ENCODE measurements at places on chromosomes 11 and 22.
A peak's percentile ranks its signal among the peaks of the same experiment; 100 is the strongest.

DNA sequence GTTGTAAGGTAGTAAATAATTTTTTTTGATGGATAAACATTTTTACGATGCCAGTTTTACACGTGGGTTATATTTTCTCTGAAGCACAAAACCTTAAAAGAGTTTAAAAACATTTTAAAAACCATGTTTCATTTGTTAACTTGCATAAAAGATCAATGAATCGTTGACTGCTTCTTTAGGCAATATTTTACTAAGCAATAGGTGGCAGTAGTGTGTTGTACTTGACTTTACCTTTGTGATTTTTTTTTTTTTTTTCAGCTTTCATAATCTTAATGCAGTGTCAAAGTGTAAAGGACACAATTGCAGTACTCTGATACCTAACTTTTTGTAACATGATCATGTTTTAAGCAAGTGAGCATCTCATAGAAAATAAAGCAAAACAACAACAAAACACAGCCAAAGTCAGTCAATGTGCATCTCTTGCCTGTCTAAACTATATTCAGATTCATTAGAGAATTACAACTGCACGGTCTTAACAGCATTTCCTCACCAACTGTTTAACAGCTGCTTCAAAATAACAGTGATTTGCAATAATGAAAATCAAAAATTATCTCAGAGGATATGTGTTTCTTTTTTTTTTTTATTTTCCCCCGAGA lies 27.7 kb downstream of the DNAJC24 start:
- DNase-seq, result peak; percentile 24

DNA sequence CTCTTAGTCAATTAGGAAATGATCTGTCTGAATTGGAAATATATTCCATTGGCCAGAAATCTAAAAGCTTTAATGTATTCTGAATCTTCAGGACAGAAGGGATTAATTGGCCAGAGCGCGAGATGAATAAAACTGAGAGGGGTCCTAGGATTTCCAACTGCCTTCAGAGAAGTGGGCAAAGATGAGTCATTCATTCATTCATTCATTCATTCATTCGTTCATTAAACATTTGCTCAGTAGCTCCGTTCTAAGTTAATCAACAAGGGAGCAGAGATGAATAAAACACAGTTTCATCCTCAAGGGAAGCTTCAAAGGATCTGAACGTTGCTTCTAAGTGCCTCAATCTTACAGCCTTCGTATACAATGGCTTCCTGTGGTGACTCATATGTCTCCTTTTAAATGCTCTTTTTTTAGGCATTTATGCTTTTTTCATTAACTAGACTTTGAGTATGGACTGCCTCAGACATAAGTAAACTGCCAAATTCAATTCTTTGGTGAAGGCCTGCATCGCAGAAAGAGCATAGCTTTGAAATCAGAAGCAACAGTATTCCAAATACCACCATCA lies 537.4 kb upstream of the CCDC90B start:
- no peak for DNase-seq

GRCh38 chr22:39409516-39410029 lies 10.0 kb downstream of the TAB1 start:
- DNase-seq, result no peak

DNA sequence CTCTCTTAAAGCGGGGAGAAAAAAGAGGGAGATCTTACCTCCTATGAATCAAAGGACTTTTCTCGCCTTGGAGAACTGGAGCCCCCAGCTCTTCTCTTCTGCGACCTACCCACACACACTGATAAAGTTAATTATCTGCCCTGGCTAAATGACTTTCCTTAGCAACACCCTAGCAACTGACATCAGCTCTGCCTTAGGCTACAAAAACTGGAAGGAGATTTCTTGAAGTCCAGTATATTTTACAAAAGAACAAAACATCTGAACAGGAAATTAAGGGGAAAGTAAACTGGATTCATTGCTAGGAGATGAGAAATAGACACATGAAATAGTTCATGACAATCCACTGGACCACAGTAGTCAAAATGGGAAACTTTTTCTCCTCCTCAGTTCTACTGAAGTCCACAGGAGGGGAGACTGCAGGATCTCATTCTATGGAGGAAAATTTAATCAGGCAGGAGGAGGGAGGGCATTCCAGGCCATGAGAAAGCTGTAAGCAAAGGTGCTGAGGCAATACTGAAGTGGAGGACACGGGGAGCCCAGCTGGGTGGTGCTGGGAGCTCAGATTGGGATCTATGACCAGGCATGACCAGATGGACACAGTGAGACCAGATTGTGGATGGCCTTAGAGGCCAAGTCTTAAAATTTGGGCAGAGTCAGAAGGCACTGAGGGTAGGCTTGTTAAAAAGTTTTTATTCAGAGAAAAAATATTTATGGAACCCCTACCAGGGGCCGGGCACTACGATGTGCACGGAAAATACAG lies 3.7 kb upstream of the SPON1 start:
- no peak for DNase-seq

- DNase-seq, result no peak
Observed at GRCh38 chr11:19802773-19803293, 90.2 kb downstream of the NAV2 start.

GRCh38 chr22:37485395-37486223 lies 575 bp downstream of the MFNG start:
- DNase-seq, result no peak

DNA sequence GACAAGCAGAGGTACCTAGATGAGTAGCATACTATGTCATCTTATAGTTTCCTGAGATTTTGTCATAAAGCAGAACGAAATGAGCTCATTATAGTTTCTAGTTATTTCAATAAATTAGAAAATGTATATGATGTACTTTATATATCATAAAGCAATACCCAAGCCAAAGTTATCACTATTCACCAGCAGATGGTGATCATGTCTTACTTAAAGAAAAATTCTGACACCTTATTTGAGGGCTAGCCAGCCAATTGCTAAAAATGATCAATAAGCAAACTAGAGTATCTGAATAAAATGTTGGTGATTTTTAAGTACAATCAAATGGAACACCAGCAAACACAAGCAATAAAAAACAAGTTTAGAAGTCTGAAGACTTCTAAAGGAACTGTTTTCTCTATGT lies 44.1 kb downstream of the RSF1 start:
- DNase-seq, result peak; percentile 33

GRCh38 chr11:17985517-17985916 lies 27.3 kb downstream of the SERGEF start:
- peak; percentile 24 for DNase-seq

- DNase-seq, result no peak
Observed at GRCh38 chr22:43704051-43704450, 108.1 kb downstream of the EFCAB6 start.

GRCh38 chr11:27535103-27535502 lies 28.5 kb upstream of the LIN7C start:
- no peak for DNase-seq

GRCh38 chr22:39900306-39901227 lies at the start of gene GRAP2:
Gene GRAP2, plus strand, starts transcription at chr22:39901084. Its CDS starts 46,023 bp downstream, at chr22:39947107.
- no peak for DNase-seq

- no peak for DNase-seq
Observed at GRCh38 chr11:110691926-110692325, 20.3 kb downstream of the ARHGAP20 start.

DNA sequence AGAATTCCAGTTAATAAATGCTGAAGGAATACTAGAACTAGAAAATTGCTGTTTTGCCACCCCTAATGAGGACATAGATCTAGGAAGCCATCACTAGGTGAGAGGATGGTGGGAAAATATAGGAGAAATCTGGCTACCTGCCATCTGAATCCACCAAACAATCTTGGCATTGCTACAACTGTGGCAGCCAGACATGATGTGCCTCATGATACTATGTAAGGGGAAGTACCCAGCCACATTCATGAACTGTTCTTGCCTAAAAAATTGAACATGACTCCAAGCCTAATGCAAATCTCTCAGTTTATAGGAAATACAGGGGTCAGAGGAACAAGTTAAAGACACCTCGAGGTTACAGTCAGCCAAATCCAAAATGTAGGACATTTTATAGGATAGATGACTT lies 72.8 kb downstream of the SFI1 start:
- no peak for DNase-seq

GRCh38 chr11:27545035-27545434 lies 38.5 kb upstream of the LIN7C start:
- no peak for DNase-seq

DNA sequence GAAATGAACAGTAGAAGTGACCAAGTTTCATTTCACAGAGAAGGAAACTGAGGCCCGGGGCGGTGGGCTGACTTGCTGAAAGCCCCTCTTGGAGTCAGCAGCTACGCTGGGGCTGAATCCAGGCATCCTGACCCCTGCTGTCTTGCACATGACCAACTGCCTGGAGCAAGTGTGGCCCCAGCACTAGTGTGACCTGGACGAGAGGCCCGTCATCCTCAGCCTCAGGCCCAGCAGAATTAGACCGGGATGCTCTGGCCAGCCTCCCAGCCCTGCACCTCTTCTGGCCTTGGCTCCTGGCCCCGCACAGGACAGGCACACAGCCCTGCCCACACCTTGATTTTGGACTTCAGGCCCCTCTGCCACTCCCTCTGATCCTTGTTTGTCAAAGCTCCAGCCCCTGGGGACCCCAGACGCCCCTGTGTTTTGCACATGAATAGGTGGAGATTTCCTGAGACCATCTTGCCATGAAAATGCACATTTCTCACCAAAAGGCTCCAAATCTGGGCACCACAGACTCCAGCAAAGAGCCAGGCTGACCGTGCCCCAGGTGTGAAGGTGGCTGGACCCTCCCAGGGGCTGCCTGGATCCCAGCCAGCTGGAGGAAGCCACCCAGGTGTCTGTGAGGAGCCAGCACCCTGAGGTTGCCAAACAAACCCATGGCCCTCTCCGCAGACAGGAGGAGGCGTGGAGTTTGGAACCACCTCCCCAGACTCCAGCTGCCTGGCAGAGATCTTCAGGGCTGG lies 24.9 kb downstream of the FGF4 start:
- no peak for DNase-seq

GRCh38 chr11:64241491-64242374 lies 838 bp downstream of the FKBP2 start:
- peak; percentile 20 for DNase-seq

DNA sequence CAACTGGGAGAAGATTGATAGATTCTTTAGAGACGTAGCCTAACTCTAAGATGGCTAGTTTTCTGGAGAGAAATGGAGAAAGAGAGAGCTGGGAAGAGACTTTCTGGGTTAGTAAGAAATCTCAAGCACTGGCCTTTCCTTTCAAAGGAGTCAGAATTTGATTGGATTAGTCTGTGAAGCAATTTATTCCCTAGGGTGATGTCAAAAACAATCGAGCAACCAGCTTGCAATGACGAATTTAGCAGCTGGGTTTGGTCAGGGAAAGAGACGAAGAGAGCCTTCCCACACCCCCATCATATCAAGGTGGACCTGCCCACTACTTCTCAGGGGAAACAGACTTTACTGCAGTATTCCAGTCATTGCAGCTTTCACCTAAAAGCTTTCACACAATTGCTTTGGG lies 10.8 kb downstream of the KRTAP5-6 start:
- DNase-seq, result no peak

GRCh38 chr22:31342389-31343140 lies 3.6 kb downstream of the PATZ1 start:
- DNase-seq, result no peak

DNA sequence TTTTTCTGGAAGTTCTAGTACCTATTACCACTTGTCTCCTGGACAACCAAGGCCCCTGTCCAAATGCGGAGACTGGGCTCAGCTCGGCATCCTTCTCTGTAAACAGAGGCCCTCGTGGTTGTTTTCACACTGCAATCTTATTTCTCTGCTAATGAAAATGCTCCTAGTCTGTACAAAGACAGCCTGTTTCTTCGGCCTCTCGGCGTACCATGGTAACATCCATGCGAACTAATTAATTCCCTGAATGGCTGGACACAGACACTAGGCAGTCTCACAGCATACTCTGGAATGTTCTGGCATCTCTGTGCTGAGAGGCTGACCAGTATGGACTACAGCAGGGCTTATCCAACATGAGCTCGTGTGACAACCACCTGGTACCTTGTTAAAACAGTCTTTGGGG lies 5.7 kb downstream of the POLR3H start:
- no peak for DNase-seq

GRCh38 chr11:749731-750130 lies 2.5 kb downstream of the TALDO1 start:
- no peak for DNase-seq

GRCh38 chr11:63564784-63565350 lies 1.7 kb upstream of the PLAAT2 start:
- no peak for DNase-seq

GRCh38 chr11:43467958-43468357 lies 109.2 kb downstream of the TTC17 start:
- no peak for DNase-seq

DNA sequence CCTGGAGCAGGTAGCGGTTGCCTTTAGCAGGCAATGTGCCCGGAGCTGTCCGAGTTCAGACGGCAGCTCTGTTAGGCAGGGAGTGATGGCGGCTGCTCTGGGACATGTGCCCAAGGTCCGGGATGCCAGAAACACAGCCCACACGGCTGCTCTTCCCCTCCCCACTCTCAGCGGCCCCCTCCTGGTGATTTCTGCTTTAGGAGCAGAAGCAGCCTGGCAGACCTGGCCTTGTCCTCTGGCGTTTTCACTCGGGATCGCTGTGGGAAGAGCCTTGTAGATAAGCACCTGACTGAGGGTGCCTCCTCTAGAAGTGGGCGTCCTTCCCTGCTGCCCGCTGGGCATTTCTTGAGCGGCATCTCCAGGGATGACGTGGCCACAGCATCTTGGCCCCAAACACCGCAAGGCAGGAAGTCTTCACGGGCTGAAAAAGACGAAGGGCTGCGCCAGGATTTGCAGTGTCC lies 392.2 kb downstream of the TBC1D22A start:
- peak; percentile 26 for DNase-seq

DNA sequence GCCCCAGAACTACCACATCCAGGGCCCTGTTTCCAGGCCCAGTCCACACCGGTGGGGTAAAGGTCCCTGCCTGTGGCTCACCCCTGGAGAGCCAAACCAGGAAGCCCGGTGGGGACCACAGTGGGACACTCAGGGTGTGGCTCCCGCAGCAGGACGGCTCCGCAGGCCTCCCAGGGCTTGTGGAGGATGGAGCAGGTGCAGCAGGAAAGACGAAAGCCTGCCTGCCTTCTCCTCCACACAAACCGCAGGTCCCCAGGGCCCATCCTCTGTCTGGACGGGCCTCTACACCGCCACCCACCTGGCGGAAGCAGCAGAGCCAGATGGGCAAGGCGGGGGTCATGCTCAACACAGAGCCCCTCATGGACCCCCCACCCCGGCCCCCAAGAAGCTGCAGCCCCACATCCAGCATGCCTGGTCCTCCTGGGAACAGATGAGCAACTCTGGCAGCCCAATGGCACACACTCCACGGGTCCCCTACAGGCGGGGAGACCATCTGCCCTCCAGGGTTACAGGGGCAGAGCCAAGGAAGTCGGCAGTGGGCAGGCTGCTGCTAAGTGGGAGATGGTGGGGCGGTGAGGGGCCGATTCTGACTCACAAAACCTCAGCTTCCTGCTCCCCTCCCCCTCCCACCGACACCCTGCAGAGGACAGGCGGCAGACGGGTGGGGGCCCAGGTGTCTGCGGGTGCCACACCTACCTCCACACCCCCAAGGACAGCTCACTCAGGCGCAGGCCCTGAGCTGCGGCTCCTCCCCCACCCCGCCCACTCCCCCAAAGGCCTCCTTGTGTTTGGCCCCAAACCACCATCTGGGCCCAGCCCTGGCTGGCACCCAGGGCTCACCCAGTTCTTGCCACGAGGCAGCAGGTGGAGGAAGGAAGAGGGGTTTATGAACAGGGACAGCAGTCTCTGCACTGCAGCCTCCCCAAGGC lies 5.2 kb downstream of the SBF1 start:
- no peak for DNase-seq

- no peak for DNase-seq
Observed at GRCh38 chr11:37497326-37497725, 899.3 kb upstream of the RAG2 start.
